Right renal pelvis (tissue), 4 donors: ENCODE measurements at places on chromosomes 4 and X.
A peak's percentile ranks its signal among the peaks of the same experiment; 100 is the strongest.

GRCh38 chr4:124862261-124862660, 149.7 kb upstream of the ANKRD50 start:
- DNase-seq = no peak

DNA sequence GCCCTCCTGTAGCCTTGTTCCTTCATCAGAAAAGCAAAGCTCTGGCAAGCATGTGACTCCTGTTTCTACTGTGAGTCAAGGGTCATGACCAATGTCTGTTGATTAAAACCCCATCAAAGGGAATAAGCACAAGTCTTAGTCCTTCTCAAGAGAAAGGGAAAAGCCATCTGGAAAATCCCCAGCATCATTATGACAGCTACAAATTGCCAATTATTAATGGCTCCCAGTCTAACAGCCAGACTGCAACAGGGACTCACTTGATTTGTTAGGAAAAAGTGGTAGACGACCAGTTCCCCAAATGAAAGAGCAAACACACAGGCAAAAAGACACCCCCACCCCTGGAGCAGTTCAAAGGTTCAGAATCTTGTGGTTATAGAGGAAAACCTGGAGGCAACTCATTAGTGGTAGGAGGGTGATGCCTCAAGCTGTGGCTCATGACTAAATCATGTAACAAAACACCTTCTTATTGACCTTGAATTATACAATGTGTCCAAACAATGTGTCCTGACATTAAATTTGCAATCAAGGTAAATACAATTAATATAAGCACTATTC, 315.7 kb downstream of the HNRNPD start:
- DNase-seq = no peak

GRCh38 chr4:73583666-73584065, 36.6 kb downstream of the RASSF6 start:
- DNase-seq = peak; percentile 49

GRCh38 chrX:42577936-42578470, 200.0 kb downstream of the PPP1R2C start:
- DNase-seq = no peak

GRCh38 chr4:53962516-53963225, 101.7 kb downstream of the CHIC2 start:
- no peak for DNase-seq

DNA sequence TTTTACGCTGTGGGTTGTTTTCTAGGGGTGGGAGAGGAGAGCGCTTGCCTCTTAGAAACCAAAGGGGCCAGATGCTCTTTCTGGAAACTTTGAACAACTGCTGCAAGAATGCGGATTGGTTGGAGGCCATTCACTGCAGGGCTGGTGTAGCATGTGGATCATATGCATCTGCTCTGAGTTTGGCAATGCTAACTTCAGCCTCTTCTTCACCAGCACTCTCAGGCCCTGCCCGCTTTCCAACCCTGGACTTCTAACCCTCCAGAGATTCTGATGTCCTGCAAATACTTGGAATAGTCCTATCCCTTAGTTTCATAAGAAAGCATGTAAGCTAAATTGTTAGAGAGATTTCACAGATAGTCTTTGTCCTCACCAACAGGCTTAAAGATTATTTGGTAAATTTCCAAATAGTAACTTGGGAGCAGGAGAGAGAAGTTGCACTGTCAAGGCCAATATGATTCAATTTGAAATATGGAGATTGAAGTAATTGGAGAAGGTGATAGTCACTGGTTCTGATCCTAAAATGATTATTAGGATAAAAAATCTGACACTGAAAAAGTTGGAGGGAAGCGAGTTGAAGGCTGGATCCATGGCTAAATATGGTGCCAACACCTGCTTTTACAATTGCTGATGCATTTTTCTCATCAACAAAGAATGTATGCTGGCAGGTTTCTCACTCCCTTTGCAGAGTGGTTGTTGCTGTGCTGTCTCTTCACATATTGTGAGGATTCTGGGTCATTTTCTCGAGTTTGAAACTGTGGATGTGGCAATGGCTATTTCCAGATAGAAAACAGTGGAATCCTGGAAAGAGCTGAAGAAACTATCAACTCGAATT, 210.4 kb downstream of the PTTG2 start:
- DNase-seq = no peak
